Stimulated activated CD8-positive, alpha-beta memory T cell treated with anti-CD3 and anti-CD28 coated beads, Interleukin-15, amount 100 ng/mL, for 4 hours (primary cell): ENCODE measurements at places on chromosomes 1 and 21.

GRCh38 chr1:209751627-209752231, 4.1 kb upstream of the TRAF3IP3 start:
- no peak for DNase-seq

DNA sequence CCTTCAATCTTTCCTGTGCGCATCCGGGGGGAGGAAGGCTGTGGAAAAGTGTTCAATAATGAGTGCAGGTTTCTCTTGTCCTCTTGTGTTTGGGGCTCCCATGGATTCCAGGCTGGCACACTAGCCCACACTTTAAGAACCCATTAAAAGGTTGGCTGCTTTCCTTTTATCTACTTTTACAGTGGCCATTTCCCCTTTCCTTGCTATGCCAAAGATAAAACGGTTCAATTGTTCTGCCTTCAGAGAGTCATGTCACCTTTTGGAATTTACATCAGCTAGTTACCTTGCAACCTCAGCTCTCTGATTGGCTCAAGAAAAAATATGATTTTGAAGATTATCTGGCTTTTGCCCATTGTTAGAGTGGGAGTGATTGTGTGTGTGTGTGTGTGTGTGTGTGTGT, 182.3 kb downstream of the SDCCAG8 start:
- DNase-seq: no peak

DNA sequence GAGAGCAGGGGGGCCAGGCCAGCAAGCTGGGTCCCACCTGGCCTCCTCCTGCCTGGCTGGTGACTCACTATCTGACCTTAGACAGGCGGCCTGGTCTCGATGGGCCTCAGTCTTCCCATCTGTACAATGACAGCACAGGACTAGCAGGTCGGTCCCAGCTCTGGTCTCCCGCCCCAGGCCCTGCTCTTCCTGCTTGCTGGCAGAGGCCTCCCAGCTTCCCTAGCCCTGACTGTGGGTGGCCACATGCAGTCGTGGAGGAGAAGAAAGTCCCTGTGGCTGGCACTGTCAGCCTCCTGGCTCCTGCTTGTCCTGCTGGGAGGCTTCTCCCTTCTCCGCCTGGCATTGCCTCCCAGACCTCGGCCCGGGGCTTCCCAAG, 817 bp downstream of the EXTL1 start:
- DNase-seq: no peak

GRCh38 chr1:155649676-155650075, 38.9 kb downstream of the YY1AP1 start:
- no peak for DNase-seq

DNA sequence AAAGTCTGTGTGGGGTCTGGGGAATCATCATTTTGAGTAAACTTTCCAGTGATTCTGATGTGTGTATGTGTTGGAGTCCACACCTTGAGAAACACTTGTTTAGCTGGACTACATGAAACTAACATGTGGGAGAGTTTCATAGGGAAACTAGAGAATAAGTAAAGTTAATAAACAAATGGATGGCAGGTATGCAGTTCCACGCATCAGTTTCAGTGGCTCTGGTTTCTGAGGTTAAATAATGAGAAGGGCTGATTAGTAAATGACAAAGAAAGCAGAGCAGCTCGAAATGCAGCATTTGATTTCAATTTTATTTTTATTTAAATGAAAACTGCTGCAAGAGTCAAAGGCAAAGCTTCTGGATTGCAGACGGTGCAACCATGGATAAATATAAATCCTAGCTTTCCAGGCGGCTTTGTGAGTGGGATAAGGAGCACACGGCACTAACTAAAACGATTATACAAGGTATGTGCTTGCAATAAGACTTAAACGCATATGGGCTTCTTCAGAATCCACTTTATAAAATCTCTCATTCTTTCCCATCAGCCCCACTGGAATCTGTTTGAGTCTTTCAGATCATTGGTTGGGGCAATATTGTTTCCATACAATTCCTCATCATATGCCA, 310.7 kb downstream of the PLPP3 start:
- no peak for DNase-seq

- DNase-seq: no peak
Measured at GRCh38 chr21:20852866-20853265, 145.3 kb upstream of the NCAM2 start.

GRCh38 chr21:29647353-29647781, 292.4 kb downstream of the GRIK1 start:
- DNase-seq: no peak

- DNase-seq: no peak
Measured at GRCh38 chr1:171772312-171772711, 9.1 kb upstream of the METTL13 start.

DNA sequence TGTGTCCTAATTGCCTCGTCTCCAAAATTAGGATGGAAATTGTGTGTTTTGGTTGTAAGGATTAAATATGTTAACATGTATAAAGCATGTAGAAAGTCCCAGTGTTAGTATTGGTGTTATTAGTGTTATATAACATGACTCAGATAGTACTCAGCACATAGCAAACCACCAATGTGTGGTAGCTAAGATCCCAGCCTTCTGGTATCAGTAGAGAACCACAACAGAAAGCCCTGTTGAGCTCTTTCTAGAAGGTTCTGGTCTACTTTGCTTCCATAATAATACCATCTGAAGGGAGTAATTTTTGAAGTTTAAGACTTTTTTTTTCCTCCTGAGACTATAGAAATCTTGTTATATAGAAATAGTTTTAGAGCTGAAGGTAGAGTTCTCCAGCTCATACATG, 259.3 kb upstream of the SGIP1 start:
- DNase-seq: no peak

- no peak for DNase-seq
Measured at GRCh38 chr1:31095985-31096384, 30.5 kb upstream of the PUM1 start.

DNA sequence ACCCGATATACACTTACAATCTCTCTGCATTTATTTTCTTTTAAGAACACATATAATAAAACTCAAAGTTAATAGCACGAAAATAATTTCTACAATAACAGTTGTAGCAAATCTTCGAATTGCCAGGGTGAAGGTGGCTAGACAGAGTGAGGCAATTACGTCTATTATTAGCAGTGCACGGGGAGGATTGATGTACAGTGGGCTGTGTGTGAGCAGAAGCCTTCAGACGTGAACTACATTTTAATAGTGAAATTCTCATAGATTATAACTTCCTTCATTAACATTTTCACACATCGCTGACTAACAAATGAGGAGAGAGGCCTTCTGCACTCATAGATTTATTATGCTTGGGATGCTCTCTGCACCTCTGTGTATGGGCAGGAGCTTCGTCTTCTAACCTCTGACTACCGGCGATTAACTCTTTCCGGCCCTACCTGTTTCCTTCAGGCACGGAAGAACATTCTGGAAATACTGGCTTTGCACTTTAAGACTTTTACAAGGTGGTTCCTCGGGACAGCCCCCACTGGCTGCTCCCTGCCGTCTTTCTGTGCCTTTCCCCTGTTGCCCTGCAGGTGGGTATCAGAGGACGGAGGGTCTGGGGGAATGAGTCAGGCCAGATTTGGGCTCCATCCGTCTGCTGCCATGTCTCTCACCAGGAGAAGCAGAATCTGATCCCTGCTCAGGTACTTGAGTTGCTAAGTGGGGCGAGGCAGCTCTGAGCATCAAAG, 200.5 kb downstream of the CAMTA1 start:
- no peak for DNase-seq

DNA sequence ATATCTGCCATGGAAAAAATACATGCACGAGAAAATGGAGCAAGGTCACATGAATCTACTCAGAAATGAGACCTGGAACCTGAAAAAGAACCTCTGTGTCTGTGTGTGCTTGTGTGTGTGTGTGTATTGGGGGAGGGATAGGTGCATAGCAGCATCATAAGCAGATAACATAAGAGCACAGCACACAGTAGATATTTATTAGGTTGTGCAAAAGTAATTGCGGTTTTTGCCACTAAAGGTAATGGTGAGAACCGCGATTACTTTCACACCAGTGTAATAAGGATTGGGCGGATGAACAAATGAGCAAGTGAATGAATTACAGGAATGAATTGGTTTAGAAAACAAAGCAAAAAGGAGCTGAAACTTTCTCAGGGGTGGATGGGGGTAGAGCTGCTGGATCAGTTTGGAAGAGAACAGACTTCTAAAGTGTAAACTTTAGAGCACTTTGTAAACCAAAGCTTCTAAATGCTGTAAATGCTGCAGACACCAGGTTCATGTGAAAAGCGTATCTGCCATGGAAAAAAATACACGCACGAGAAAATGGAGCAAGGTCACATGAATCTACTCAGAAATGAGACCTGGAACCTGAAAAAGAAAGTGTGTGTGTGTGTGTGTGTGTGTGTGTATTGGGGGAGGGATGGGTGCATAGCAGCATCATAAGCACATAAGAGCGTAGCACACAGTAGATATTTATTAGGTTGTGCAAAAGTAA, 156.9 kb downstream of the TOMM20 start:
- DNase-seq: no peak

GRCh38 chr1:21289700-21290545, at the start of gene ECE1:
Gene ECE1 (minus strand): TSS chr1:21290463. CDS start chr1:21290414, 49 bp downstream.
- DNase-seq: no peak

- no peak for DNase-seq
Measured at GRCh38 chr1:243244432-243244841, 10.6 kb downstream of the CEP170 start.

DNA sequence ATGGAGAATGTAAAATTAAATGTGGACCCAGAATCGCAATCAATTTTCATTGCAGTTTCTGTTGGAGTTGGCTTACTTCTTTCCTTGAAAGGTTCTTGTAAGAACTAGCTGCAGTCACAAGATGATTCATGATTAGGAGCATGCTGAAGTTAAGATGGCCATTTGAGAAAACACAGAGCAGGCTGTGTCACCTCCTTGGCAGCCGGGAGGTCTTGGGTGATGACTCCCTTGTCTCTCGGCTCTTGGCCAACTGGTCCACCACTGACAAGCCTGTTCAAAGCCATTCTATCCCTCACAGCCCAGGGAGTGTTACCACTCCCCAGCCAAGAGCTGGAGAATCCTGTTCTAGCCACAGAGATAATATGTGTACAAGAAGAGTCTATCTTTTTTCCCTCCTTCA, 40.6 kb downstream of the OPTC start:
- DNase-seq: no peak

DNA sequence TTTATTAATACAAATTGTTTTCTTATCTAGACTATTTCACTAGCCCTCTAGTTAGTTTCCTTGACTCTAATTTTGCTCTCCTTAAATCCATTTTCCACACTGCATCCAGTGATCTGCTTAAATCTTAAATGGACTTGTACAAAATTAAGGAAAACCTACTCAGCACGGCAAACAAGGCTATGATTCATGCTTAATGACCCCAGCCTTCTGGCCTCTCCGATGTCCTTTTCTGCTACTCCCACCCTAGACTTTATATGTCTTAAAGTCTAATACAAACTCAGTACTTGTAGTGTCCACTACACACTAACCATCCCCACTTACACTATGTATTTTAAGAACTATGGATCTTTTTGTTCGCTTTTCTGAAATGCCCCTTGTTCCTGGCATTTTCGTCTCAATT, 2.2 kb downstream of the TMED5 start:
- no peak for DNase-seq

GRCh38 chr1:93459126-93459525, 11.2 kb downstream of the FNBP1L start:
- DNase-seq: no peak

- no peak for DNase-seq
Measured at GRCh38 chr1:20726118-20726911, 6.2 kb downstream of the SH2D5 start.

DNA sequence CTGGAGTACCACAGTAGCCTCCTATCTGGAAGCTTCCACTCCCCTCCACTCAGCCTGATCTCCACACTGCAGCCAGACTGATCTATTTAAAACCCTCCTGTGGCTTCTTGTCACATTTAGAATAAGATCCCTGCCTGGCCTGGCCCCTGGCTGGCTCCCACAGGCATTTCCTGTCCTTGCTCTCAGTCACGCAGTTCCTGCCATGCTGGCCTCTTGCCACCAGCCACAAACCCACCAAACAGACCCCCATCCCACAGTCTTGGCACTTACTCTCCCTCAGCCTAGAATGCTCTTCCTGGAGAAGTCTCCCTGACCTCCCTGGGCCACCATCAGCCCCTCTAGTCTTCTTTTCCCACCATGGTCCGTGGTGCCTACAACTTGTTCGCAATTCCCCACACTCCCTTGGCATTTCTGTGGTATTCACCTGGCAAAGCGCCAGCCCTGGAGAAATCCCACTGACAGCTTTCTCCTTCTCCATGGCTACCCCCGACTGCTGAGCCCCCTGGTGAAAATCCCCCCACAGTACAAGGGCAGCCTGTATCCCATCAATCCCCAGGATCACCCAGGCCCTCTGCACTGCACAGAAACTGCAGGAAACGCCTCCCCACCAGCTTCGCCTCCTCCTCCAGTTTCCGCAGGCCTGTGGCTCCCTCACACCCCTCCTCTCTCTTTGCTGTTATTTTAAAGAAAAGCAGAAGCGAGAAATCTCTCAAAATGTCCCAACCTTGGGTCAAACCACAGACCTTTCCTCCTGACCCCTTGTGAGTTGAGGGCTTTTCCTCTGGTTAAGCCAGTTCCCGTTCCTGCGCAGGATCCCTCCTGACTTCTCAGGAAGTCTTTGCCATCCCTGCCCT, 94.5 kb downstream of the SYT2 start:
- DNase-seq: no peak

DNA sequence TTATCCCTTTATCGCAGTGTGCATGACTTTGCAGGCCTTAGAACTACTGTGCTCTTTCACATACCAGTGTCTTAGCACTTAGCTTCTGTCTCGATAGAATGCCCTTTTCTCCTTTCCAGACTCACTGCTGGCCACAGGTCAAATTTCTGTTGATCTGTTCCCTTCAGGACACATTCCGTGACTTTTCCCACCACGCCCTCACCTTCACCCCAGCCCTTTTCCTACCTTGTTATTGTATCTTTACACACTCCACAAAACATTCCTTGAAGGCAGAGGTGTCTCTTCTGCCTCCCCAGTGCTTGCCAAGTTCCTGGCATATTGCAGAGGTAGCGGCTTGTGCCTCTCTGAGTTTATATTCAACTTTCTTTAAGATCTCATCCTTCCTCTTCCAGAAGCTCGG, 3.7 kb upstream of the IGSF9 start:
- DNase-seq: no peak

DNA sequence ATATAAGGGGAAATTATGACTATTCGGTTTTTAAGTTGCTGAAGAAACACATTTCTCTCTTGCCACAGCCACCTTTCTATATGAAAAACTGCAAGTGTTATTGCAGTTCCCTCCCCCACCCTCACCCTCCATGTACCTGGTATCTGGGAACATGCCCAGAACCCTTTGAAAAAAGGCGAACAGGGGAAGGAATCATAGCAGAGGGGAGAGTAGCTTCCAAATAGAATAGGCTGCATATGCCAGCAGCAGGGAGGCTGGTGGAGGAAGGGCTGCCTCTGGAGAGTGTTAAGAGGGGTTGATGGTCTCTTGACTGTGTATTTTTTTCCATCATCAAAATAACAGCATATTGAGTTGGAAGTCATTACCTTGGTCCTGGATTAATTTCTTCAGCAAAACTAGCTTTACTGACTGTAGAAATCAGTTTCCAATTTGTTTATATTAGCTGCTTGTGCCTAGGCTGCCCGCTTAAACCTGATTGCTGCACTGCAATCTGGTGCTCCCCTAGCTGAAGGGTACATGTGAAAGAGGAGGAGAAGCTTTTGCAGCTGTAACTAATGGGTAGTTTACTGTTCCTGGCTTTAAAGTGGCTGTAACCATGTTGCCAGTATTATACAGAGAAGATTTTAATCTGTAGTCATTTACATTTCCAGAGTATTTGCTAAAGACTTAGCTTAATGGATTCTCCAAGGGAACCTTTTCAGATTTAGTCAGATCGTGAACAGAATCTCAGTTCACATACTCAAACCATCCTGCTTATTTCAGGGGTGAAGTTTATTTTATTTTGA, 22.7 kb downstream of the AHCYL1 start:
- no peak for DNase-seq
